Non-pigmented ciliary epithelial cell (primary cell): ENCODE measurements at places on chromosomes 3 and 15.

GRCh38 chr3:98027085-98027446 lies 8.0 kb downstream of the GABRR3 start:
- DNase-seq: no peak

DNA sequence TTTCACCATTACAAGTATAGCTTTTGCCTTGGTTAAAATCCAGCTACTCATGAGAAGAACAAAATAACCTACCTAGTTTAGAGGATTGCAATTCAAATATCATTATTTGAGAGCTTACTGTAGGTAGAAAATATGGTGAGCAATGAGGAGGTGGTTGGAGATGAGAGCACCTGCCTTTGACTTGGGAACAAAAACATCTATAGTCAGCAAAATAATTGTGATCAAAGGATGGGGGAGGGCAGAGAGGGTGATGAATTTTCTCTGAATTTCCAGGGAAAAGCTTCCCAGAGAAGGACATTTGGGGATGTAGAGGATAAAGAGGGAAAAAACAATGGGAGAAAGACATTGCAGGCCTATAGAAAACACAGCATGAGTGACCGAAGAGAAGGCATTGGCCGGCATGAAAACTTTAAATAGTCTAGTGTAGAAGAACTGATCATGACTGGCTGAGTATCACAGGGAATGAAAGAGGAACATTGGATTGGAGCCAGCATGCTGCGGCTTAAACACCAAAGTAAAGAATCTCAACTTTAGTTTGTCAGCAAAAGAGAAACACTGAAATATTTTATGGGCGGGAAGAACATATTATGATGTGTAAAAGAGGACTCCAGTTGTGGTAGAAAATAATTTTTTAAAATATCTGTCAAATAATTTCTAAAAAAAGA lies 581.3 kb downstream of the UNC13C start:
- DNase-seq: no peak

DNA sequence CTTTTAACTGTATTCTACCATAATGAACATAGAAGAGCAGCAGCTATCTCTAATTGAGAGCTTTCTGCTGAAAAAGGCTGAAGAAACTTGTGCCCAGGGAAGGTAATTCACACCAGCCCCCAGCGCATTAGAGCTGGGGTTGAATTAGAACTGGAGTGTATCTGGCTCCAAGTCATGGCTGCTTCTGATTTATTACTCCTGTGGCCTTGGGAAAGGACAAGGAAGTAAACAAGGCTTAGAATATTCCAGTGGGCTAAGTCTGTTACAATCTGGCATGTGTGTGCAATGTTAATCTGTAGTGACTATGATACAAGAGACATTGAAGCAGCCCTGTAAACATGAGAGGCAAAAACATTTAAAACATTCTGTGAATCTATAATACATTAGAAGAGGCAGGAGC lies 18.1 kb downstream of the CPA3 start:
- DNase-seq: no peak

DNA sequence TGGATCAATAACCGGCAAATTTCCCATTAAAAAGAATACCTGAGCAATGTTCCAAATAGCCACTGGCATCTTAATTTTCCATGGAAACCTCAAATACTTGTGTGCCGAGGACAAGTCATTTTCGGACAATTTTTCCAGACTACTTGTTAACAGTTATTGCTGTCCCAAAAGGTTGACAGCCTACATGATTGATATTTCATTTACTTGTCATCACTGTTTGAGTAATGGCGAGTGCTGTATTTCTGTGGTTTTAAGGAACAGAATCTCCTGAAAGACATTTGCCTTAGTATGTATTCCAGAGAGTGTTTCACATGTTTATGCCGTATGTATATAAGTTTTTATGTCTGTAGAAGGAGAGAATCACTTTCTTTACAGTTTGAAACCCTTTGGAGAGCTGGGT lies 36.7 kb downstream of the MAP2K5 start:
- DNase-seq: no peak

DNA sequence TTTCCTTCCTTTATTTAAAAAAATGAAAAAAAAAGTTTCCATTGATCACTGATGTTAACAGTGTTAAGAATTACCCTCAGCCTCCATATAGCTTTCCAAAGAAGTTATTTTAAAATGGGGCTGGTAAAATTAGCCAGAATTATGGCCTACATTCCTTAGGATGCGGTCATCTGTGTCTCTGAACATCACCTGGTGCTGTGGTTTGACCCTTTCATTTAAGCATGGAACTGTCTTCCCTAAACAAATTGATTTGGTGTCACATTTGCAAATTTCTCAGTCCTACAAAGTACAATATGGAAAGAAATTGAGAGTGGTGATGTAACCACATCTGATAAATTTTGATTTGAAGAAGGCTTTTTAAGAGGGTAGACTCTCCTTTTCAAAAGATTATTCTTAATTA lies 40.3 kb upstream of the ZPLD1 start:
- DNase-seq: no peak

DNA sequence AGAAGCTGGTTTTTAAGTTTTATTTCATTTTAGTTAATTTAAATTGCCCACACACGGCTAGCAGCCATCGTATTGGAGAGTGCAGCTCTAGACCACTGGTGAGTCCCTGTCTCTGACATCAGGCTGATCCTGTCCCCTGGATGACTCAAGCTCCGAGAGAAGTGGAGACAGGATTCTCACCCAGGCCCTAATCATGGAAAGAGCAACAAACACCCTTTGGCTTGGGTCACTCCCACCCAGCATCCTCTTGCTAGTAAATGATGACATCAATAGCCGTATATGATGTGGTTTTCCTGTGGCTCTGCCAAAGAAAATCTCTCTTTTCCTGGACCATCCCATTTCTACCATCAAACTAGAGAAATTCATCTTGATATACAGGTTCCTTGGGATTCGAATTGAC lies 182.2 kb downstream of the NTRK3 start:
- no peak for DNase-seq

DNA sequence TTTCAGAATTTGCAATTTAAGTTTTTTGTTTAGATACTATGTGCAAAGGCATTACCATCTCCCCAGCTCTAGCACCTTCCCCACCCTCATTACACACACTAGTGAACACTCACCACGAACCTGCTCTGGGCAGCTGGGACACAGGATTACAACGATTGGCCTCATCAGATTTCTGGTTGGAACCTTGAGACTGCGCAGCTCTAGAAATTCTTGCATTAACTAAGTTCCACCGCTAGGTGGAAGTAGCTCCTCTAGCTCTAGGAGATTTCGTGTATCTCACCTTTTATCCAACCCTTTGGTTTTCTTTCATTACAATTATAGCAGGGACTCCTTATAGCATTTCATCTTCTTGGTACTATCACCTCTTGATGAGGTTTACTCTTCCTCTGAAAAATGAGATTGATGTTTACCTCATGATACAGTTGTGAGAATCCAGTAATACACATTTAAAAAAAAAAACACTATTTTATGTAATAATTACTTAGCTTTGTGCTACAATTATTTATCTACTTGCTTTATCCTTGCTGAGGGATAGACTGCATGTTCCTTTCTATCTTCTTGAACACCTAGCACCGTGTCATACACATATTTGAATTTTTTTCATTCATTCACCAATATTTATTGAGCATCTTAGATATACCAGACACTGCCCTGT lies 28.7 kb upstream of the PLOD2 start:
- DNase-seq: no peak

DNA sequence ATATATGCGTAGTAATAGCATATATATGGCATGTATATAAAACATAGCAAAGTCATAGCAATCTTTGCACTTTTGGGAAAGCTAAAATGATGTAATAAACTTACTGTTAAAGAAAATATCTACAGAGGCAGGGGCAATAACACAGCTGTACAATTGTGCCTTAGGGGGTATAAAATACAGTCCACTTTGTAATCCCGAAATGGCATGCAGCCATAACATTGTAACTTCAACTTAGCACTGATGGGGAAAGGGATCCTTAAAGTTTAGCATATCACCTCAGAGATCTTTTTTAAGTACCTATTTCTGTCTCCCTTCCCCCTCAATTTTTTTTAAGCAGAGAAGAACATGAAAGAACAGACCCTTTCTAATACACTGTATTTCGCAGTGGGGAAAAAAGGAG lies 40.8 kb downstream of the PLD1 start:
- DNase-seq: no peak

DNA sequence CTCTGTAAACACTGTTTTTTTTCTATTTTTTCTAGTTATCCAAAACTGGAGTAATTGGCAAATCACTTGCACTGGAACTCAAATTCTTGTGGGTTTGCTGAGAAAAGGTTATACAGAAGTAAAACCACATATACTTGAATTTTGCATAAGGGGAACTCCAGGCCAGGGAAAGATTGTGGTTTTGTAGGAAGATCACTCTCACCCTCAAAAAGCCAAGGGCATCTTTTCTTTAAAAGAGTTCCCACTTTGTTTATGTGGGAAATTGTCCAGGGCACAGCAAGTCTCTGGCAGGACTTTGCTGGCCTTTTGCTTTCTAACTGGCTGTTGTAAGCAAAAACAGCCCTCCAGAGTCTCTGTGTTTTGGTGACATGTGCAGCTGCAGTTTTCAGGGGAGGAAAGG lies 340.3 kb upstream of the RBMS3 start:
- peak; percentile 86 for DNase-seq

GRCh38 chr15:69074001-69074842 lies 59.7 kb downstream of the NOX5 start:
- DNase-seq: no peak

DNA sequence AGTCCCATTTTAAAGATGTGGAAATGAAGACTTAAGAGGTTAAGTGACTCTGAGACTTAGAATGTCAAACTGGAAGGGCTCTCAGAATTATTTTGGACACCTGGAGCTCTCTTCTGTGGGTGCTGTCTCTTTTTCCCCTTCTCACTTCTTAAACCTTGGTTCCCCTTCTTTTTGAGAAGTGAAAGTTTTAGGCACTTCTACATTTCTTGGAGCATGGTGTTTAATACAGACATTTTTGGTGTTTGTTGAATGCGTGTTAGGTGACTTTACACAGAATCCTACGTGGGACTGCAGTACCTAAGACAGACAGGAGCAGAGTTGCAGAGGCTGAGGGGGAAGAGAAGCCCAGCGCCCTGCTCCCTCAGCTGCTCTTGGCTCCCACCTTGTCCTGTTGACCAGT lies 133.3 kb downstream of the MDFIC2 start:
- DNase-seq: no peak

DNA sequence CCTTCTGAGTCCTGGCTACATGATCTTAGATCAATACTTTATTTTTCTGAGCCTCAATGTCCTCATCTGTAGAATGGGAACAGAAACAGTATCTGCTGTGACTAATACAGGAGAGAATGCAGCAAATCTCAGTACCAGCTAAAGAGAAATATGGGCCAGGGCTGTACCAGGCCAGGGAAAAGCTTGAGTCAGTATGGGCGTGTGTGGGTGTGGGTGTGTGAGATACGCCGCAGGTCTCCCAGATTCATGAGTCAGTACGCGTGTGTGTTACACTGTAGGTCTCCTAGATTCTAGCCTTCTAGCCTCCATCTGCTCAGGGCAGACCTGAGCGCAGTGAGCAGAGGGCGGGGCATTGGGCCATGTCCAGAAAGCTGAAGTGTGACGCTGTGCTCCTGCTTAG lies 15.2 kb downstream of the GNAI2 start:
- DNase-seq: peak; percentile 87

DNA sequence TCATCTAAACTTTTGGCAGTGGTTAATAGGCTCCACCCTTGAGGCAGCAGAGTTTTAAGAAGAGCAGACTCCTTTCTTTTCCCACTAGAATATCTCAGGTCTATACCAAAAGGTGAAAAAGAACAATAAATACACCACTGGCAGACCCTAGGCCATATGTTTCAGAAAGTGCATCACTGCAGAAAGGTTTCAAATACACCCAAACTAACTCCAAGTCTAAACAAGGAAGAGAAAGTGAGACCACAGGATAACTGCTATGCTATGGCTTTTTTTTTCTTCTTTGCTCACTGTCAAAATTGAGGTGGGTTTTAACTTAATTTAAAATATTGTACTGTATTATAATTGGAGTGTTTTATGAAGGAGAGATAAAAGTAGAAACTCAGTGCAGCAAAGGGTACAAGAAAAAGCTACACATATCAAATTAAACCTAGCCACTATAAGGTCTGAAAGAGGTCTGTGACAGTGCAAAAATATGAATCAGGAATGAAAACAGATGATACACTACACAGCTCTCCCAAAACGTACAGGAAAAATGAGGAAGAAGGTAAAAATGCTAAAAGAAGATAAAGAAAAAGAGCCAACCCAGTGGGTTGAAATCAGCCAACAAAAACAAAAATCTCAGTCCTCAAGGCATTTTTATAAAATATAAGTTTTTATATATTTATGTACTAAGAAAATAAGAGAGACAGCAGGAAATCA lies 8.4 kb downstream of the SNX4 start:
- DNase-seq: no peak

- DNase-seq: peak; percentile 99
These were observed 237.6 kb upstream of the BHLHE40 start for GRCh38 chr3:4741404-4742307.

GRCh38 chr3:126158016-126158911 lies 22.1 kb downstream of the ALDH1L1 start:
- no peak for DNase-seq

DNA sequence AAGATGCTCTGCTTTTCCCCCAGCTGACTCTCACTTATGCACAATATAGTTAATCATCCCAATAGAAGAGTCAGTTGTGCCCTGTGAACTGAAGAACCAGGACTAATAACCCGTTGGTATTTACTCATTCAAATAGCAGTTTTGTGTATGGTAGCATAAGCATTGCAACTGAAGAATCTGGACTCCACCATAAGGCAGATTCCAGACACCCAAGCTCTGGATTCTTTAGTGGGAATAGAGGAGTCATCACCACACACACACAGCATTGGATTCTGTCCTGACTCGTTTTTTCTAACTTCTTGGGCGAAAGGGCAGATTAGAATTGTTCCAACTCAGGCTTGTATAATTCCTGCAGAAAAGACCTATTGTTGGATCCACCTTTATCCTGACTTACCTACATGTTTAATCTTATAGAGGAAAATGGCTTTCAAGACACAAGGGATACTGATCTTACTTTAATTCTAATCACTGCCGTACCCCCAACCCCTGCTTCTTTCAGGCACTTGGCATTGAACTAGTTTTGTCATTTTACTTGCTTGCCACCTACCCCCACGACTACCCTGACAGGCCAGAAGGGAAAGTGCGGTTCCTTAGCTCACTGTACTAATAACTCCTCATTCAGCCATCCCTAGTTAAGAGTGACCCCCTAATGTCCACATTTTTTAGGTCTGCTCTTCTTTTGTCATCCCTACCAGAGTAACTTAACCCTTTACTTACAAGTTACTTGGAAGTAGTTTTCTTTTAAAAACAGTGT lies 42.3 kb downstream of the NKIRAS1 start:
- DNase-seq: no peak
